ENCODE measurements at places on chromosomes 2 and 18.

- DNase-seq: no peak
These were observed 7.4 kb downstream of the UGT1A6 start for GRCh38 chr2:233700028-233700635.

DNA sequence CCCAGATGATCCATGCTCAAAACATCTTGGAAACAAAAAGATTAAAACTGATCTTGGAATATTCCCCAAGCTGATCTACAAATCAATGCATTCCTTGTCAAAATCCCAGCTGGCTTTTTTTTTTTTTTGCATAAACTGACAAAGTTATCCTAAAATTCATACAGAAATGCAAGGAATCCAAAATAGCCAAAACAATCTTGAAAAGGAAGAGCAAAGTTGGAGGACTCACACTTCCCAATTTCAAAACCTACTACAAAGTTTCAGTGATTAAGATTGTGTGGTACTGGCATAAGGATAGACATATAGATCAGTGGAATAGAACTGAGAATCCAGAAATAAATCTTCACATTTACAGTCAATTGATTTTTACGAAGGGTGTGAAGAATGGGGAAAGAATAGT is 306.8 kb upstream of the MGAT5 start:
- no peak for DNase-seq

DNA sequence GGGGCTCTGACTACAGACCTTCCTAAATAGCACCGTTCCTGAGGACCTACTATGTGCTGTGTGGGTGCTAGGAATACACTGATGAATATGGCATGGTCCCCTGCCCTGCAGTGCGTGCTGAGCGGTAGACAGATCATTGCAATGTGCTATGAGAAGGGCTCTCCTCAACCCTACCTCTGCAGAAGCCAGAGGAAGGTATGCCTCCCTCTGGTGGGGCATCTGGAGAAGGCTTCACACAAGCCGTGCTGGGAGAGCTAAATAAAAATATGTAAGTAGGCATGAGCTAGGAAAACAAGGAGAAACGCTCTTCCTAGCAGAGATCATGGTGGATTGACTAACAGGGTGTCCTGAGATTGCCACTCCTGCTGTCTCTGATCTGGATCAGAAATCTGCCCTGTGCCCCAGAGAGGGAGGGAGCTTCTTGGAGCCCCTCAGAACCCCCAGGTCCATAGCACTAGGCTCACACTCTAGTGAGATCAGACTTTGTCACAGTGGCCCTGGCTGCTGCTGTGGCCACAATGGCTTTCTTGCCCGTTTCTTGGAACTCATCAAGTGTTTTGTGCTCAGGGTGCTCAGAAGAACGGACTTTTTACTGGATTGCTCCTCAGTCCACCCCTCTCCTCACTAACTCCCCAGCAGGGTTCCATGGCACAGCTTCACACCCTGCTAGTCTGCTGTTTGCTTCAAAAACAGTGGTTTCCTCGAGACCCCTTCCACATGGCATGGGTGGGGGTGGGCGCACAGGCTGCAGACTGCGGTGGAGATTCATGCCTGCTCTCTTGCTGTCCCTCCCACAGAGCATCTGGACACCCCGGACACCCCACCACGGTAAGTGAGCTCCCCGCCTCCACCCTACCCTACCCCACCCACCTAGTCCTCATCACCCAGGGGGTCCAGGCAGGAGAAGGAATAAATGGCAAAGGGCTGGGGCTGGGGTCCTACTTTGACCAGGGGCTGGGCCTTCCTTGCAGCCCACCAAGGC is 14.2 kb downstream of the SIGLEC15 start:
- no peak for DNase-seq

GRCh38 chr2:120262761-120263428 is 10.2 kb downstream of the RALB start:
- no peak for DNase-seq

DNA sequence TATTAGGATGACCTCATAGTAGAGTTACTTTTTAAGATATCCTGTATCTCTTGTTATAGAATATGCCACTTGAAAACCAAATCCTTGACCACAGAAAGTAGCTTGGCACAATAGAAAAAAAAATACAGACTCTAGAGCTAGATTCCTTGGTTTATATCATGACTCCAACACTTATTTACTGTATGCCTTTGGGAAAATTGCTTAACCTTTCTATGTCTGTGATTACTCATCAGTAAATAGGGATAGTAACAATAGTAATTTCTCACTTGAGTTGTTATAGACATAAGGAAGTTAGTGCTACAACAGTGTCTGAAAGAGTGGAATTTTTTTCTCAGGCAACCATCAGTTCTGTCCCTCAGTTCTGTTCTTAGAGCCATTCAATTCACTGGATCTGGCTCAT is 193.8 kb downstream of the GULP1 start:
- DNase-seq: no peak

DNA sequence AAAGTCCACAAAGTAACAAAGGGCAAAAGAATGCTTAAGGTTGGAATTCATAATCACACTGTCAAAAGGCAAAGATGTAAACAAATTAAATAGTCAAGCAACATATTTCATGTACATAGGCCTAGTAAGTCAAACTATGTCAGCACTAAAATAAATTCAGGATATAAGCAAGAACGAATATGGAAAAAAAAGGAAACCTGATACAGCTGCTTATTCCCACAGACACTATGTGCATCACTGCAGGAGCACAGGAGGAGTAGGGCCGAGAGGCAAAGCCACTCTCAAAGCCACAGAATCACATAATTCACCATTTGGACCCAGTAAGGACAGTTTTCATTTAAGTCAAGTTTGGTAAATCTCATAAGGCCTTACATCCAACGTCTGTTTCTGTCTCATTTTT is 116.6 kb downstream of the SATB2 start:
- DNase-seq: no peak

- DNase-seq: no peak
These were observed 13.8 kb downstream of the MMADHC start for GRCh38 chr2:149573760-149574159.

GRCh38 chr18:74529811-74530583 is 4.3 kb upstream of the CNDP1 start:
- DNase-seq: no peak

- no peak for DNase-seq
These were observed 105.6 kb upstream of the RFX8 start for GRCh38 chr2:101580528-101580927.

DNA sequence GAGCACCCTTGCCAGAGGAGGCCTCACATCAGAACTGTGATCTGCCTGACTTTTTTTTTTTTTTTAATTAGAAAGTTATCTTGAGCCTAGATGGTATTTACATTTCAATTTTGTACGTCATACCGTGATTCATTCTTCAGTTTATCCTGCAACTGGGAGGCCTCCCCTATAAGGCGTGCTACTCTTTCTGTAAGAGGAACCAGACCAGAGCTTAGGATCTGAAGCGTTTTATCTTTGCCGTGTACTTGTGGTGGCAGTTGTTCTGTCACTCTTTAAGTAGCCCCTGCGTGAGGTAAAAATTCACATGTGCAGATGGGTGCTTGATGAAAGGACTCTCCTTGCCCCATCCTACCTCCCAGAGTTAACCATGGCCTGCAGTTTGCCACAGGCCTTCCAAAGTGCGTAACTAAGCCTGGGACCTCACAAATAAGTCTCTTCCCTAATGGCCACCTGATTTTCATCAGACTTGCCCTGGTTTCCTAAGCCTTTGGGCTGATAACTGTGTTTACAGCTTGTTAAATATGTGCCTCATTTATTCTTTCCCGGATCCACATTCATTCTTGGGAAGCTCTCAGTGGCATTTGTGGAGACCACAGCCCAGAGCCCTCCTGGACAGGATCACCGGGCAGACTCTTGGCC is 96.0 kb downstream of the MTCL1 start:
- no peak for DNase-seq

GRCh38 chr18:45241271-45241670 is 374.0 kb upstream of the SLC14A2 start:
- no peak for DNase-seq

- no peak for DNase-seq
These were observed 16.6 kb upstream of the TTL start for GRCh38 chr2:112465382-112465781.

GRCh38 chr18:48208432-48209140 is 200.6 kb downstream of the ZBTB7C start:
- no peak for DNase-seq

DNA sequence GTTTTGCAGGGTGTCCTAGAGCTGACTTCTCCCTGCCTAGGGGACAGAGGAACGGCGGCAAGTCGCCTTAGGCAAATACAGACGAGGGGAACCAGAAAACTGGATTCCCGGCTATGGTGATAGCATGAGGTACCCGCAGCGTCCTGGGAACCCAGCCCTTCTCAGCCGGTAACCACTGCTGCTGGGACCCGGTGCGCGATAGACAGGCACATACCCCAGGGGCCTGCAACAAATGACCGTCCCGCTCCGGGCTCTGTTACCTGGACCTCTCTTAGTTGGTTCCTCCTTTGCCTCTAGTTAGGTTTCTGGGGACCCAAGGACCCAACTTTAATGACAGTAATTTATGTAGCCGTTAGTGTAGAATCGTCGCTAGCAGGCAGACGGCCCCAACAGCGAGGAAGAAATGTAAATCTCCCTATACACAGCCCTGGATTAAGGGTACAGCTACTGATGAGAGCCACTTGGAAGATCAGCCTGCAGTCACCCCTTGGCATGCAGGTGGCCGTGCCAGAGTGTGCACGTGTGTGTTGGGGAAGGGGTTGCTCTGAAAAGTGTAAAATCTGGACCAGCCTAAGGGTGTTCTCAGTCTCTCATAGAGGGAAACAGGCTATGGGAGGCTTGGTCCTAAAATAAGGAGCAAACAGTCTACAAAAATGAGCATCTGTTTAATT is 819 bp upstream of the SERPINE2 start:
- no peak for DNase-seq

DNA sequence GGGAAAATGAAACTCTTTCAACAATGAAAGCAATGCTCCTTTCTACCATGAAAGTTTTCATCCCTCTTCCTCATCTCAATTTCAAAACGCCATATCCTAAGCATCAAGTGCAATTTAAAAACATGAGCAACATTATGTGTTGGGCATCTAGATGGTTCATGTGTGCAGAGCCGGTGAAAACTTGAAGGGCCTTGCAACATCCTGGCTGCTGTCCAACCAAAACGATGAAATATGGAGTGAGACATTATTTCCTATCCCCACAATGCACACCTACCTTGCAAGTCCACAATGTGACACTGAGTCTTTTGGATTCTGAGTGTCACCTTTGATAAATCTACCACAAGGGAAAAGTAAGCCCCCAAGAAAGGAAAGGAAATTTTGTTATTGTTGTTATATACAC is 110.0 kb downstream of the NCKAP5 start:
- DNase-seq: no peak

DNA sequence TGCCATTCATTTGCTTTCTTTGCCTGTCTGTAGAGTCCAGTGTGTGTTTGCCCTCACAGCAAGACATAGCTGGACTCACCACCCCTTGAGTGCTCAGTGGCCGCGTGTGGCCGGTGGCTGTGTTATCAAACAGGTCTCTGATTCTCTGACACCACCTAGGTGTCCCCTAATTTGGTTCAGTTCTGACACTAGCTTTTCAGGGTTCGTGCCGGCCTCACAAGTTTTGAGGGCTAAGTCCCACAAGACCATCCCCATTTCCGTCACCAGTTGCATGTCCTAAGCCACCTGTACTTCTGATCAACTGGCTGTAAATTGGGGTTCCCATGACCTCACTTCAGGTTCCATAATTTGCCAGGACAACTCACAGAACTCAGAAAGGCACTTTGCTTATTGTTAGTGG is 23.5 kb downstream of the NCK2 start:
- no peak for DNase-seq

- no peak for DNase-seq
These were observed 48.8 kb upstream of the DNAJC10 start for GRCh38 chr2:182667315-182667695.

DNA sequence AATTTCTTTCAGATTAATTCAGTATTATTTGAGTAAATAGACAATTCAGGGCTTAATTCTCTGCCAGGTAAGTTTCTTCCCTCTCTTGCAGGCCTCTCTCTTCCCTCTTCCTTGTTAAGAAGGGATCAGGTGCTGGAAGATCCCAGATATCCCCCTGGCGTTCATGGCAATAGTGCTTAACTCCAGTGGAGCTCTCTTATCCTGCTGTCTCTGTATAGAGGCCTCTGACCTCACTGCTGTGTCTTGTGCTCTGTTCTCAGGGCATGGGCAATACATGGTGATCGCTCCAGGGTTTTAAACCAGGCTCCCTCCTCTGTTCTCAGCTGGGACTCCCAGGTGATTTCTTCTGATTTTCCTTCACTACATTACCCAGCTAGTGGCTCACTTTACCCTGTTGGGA is 226.8 kb downstream of the MC4R start:
- DNase-seq: no peak

DNA sequence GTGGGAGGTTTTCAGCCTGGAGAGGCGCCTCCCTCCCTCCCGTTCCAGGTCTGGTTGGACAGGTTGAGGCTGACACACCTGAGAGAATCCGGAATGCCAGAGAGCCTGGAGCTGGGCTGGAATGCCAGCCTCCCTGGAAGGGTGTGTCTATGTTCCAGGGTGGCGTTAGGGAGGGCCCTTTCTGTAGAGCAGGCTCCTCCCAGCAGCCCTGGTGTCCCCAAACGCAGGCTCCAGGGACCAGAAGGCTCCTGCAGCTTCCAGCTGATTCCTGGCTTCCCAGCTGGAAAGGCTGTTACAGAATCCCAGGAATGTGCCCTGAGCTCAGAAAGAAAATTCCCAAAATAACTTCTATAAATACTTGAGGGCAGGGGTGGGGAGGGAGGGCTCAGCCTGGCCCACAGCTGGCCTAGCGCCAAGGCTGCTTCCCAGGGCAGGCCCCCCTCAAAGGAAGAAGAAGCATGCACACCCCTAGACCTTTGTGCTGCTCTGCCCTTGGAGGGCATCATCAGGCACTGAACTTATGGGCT is 85.4 kb downstream of the STPG4 start:
- no peak for DNase-seq

DNA sequence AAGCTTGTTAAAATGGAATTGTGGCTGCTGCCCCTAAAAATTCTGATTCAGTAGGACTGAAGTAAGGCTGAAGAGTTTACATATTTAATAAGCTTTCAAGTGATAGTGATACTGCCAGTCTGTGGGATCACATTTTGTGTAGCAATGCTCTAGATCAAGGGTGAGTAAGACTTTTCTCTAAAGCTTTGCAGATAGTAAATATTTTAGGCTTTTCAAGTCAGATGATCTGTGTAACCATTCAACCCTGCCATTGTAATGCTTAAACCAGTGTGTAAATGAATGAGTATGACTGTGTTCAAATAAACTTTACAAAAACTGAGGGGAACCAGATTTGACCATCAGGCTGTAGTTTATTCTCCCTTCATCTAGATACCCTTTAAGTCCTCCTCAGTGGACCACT is 92.7 kb downstream of the PIK3C3 start:
- no peak for DNase-seq

DNA sequence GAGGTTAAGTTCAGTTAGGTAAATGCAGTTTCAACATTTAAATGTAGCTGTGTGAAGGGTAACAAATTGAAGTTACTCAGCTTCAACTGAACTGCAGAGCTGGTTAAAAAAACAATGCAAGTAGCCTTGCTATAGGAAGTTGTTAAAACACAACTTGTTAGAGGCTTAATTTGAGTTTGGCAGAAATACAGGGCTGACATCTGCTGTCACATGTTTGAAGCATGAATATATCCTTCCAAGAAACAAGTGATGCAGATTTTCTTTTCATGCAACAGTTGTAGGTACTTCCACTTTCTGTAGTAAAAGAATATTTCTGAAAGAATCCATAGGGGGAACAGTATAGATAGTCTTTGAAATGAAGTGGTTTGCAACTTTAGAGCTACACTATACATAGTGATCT is 208.7 kb upstream of the RASGRP3 start:
- no peak for DNase-seq

Data from activated CD4-positive, alpha-beta T cell treated with anti-CD3 and anti-CD28 coated beads, Interleukin-2, amount 50 U/mL, for 24 hours (primary cell).